ENCODE measurements at places on chromosomes 3 and 15.
A peak's percentile ranks its signal among the peaks of the same experiment; 100 is the strongest.

DNA sequence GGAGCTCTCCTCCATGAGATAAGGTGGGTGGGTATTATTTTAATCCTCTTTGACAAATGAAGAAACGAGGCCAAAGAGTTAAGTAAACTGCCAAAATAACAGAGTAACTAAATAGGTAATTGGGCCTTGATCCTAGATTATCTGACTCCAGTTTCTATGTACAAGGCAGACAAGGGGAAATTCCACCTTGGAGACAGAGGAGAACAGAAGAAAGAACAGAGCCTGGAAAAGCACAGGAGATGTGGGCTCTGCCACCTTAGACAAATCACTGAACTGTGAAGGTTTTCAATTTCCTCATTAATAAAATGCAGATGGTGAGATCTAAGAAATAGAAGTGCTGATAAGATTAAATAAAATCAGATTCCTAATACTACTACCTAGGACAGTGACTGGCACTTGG is 310.2 kb upstream of the TLE3 start:
- DNase-seq, result no peak

DNA sequence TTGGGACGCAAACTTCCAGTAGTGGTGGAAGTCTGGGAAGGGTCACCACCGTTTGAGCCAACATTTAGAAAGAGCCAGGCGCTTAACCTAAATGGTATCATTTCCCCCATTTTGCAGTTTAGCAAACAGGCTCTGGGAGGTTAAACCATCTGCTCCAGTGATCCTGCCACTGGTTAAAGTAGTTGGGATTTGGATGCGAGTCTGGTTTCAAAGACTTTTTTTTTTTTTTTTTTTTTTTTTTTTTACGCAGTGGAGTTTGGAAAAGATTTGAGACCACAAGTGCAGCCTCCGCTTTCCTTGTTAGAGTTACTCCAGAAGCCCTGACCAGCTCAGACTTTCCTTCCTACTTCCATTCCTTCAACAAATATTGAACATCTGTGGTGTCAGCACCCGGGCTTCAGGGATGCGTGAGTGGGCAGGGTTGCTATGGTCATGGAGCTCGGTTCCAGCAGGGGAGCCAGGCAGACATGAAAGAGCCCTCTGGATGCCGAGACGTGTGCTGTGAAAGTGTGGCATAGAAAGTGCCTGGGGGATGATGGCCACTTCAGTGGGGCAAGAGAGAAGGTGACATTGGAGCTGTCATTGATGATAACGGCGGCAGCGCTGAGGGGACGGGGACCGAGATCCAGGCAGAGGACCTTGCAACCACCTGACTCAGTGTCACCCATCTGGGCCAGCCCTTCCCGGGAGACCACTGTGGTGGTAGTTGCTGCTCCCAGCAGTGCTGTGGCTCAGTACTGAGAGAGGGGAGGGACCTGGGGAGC is 1.1 kb upstream of the RNU6-1 start:
- DNase-seq, result peak; percentile 62

- DNase-seq, result no peak
These were observed 222.2 kb upstream of the BHLHE40 start for GRCh38 chr3:4756855-4757574.

DNA sequence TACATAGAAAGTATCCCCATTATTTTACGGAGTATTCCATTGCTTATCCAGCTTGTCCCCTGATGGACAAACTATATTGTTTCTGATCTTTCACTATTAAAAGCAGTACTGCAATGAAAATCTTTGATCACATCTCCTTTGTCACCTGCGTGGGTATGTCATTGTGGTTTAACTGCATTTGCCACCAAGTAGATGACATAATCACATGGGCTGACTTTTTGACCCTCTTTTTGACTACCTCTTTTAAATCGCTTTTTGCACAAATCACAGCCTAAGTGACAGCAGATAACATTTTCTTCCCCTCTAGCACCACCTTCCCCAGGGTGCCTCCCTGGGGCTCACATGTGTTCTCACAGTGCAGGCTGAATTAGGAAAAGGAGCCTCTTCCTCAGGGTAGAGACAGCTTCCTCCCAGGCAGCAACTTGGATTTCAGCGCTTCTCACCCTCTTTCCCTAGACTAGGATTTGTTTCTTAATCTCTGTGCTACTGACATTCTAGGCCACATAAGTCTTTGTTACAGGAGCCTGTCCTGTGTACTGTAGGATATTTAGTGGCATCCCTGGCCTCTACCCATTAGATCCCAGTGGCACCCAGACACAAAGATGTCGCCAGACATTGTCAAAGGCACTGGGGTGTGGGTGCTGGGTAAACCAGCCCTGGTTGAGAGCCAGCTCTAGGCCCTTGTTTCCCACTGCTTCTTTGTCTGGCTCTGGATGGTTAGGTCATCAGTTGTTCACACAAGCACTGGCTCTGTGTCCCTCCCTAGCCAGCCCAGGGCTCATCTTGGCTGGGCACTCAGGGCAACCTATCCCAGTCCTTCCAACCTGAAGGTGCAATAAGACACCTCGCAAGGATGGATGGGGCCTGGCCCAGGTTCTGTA is 1.3 kb upstream of the RBP1 start:
- no peak for DNase-seq

- no peak for DNase-seq
These were observed 66.4 kb downstream of the BCHE start for GRCh38 chr3:165770781-165771180.

DNA sequence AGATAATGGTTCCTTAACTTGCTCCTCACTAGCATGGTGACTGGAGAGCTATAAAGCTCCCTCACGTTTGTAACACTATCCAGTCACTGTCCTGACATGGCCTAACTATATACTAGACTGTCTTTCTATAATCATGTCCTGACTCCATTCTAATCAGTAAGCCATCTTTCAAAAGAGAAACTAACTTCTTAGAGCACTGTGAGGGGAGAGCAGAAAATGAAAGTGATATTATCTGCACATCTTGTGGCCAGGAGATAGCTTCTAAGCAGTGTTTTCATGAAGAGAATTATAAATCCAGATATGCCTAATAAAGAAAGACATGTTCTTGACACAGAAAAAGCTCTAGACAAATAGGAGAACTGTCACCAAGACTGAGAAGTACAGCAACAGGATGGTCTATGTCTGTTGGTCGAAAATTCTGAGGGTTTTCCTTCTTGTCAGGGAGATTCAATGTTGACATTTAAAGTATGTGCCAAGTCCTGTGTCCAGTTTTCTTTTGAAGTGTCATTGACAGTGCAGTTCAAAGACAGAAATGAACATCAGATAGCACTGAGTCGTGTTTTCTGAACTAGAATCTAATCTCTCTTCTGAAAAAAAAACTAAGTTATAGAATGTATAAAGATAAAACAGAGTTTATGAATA is 230.6 kb upstream of the PEX5L start:
- DNase-seq, result peak; percentile 43
